ENCODE measurements at places on chromosomes 3 and 15.

GRCh38 chr15:68679161-68679560, 100.4 kb downstream of the CORO2B start:
- DNase-seq = no peak

DNA sequence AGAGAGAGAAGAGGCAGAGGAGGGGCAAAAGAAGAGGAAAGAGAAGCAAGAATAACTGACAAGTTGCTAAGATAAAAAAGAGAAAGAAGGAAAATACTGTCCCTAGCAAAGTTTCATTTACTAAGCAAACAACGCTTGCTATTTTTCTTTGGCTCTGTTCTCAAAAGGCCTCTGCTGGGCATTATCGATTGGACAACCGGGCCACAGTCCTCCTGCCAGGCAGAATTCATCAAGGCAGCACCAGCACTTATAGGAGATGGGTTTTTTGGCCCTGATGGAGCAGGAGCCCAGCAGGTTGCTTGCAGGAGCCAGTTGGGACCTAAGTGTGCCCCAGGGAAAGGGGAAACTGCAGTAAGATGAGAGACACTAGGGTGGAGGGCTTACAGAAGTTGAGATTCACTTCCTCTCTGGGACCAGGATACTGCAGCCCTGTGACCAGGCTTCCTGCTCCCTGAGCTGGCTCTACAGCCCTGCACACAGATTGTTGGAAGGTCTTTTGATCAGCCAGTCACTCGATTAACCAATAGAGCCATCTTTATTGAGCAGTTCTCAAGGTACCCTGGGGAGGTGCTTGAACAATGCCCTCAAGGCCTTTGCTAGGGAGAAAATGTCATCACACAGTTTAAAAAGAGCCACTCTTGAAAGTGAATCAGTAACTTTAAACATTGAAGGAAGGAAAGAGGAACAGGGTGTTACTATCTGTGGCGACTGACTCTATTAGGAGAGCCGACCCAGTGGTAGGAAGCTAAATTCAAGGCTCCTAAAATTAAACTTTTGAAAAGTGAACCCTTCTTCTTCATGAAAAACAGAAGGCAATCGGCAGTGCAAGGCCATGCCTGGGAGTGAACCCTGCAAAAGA, 28.8 kb upstream of the GLCE start:
- DNase-seq = no peak

DNA sequence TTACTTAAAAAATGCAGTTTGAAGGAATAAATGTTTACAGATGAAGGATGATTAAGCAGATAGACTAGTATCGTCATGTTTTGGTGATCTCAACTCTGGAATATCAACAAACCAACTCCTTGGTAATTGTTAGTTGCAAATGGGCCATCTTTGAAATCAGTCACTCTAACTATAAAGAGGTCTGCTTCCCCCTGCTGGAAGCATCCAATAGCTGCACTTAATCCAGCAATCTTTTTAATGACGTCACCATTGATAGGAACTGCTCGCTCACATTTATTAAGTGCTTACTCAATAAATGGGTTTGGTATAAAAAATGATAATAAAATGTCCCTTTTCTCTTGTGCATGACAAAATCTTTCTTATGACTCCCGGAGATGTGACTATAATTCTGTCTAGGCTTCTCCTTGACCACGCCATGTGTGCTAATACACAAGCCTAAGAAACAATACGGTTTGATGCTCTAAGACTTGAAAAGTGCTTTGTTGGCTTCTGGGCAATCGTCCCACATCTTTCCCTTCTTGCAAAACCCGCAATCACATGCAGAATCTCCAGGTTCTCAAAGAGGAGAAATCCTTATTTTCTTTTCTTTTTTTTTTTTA, 227.6 kb upstream of the POU1F1 start:
- DNase-seq = no peak

DNA sequence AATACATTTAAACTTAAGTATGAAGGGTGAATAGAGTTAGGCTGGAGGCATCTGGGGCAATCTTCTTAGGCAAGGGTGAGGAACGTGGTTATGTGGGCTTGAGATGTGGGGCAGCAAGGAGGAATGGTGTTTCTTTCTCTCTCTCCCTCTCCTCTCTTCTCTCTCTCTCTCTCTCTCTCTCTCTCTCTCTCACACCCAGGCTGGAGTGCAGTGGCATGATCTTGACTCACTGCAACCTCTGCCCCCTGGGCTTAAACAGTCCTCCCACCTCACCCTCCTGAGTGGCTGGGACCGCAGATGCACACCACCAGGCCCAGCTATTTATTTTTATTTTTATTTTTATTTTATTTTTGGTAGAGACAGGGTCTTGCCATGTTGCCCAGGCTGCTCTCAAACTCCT, 4.0 kb upstream of the MGA start:
- DNase-seq = no peak

DNA sequence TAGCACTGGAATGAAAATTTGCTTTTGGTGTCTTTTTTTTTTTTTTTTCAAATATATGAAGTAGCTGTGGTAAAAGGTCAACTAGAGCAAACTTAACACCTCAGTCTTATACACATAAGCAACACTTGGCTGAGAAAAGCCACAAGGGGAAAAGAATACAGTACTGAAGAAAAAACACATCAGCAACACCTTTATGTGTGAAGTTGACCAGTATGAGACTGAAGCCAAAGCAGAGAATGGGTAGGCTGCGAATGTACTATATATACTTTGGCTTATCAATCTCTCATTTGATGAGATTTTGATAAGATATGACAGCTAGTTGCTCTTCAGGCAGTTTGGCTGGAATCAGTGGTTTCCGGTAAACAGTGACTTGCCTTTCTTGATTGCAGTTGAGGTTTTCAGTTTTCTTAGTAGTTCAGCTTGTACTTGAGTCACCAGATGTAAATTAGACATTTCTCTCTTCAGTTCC, 22.0 kb upstream of the ZCWPW2 start:
- no peak for DNase-seq

- no peak for DNase-seq
These were observed 61.8 kb downstream of the MYH15 start for GRCh38 chr3:108448593-108448992.

- DNase-seq = no peak
These were observed 38.3 kb downstream of the VGLL4 start for GRCh38 chr3:11605398-11605797.

GRCh38 chr3:47013231-47013630, 33.8 kb downstream of the NBEAL2 start:
- no peak for DNase-seq

- no peak for DNase-seq
These were observed 63.3 kb downstream of the KLHL6 start for GRCh38 chr3:183491923-183492848.

- no peak for DNase-seq
These were observed 576.3 kb downstream of the GRM7 start for GRCh38 chr3:7437231-7437630.

- DNase-seq = peak; percentile 10
These were observed 54.4 kb upstream of the HEG1 start for GRCh38 chr3:125110016-125110875.

- DNase-seq = no peak
These were observed 56.2 kb upstream of the IGF1R start for GRCh38 chr15:98592136-98592535.

DNA sequence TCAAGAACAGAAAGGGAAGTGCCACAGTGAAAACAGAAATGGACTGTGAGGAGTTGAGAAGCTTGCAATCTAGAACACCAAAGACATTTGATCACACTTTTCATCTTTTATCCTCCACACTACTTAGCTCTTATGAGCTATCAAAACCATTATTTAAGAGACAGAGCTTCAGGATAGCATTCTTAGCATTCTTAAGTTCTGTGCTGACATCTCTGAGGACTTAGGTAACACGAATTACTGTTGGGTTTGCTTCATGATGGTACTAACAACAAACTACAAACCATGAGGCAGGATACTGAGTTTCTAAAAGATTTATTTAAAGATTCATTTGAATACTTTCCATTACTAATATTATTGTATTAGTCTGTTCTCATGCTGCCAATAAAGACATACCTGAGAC, 1038.6 kb downstream of the TUSC7 start:
- DNase-seq = no peak

Data from stimulated activated CD4-positive, alpha-beta T cell treated with anti-CD3 and anti-CD28 coated beads, Interleukin-4, amount 100 ng/mL, for 48 hours (primary cell).